Fibroblast of skin of back (primary cell): ENCODE measurements at places on chromosomes 2 and 18.

DNA sequence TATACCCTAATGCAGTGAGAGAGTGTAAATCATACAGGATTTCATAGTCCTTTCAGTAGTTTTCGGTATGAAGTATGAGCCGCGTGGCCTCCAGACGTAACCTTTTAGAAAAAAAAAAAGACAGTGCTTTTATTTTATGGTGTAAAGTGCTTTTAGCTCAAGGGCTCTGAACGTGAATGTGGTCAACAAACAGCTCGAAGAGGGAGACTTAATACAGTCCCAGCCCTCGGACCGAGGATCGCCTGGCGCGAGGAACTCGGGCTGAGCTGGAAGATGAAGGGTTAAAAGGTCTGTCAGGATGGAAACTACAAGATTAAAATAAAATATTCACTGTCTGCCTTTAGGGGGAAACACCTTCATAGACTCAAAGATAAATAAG is 4.0 kb upstream of the BCL11A start:
- no peak for DNase-seq

- DNase-seq: no peak
Measured at GRCh38 chr2:160968183-160968582, 192.0 kb upstream of the TANK start.

GRCh38 chr18:9705183-9705829 is 2.8 kb upstream of the RAB31 start:
- DNase-seq: peak; percentile 80

DNA sequence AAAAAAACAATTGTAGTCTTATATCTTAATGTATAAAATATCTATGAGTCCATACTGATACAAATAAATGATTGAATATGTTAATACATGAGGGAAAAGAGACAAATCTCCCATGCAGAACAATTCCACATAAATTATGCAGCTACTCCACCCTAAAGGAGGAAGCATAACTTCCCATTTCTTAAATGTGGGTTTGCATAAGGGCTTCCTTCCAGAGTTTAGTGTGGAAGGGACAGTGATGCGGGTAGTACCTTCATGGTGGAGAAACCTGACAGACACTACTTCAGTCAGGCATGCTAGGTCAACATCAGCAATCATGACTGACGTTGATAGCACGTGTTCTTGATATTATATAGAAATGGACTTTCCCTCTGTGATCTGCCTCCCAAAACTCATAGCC is 146.9 kb upstream of the STON1 start:
- no peak for DNase-seq

GRCh38 chr2:182229297-182229696 is 197.5 kb downstream of the PDE1A start:
- peak; percentile 21 for DNase-seq

DNA sequence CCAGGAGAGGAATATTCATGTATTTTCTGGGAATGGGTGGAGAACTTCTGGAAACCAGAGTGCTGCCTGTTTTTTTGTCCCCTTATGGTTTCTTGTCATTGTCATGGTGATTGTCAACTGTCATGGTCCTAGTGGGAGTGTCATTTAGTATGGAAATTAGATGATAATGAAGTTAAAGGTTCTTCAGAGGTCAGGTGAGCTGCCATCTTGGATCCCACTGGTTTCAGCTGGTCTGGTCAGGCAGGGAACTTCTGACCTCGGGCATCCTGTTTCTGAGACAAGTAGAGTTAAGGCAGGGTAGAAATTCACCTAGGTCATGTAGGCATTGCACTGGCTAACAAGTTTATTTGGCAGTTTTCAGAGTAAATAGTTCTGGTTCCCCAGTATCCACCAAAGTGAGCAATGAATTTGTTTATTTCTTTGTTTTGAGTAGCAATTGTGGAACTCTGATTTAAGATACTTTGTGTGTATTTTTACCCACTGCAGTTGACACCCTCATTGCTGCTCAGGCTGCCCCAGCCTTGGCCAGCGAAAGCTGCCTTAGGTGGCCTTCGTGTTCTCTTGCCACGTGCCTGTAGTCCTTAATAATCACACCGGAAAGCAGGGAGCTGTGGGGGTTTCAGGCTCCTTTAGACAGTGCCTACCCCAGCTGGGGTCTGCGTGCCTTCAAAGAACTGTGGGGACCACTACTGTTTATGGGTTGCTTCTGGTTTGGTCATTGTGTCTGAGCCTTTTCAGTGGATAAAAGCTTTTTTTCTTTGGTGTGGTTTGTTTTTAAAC is 48.7 kb downstream of the NCK2 start:
- DNase-seq: no peak

- DNase-seq: peak; percentile 73
Measured at GRCh38 chr2:33033606-33034081, 86.9 kb downstream of the LTBP1 start.

- DNase-seq: peak; percentile 96
Measured at GRCh38 chr2:177242121-177242987, 22.2 kb downstream of the NFE2L2 start.

DNA sequence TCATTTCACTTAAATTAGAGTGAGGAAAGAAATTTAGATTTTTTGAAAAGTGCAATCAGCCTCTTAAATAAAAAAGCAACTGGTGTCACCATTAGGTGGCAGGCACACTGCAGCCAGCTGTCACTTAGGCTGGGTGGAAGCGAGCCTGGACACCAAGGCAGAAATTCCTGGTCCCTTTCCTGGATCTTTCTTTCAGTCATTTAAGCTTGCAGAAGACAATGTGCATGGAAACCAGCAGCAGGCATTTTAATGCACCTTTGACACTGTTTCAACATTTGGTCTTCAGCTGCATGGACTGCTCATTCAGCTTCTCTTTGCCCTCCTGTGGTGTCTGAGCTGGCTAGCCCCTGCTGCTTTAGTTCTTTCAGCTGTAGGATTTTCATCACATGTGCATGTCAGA is 61.0 kb downstream of the AQP4 start:
- DNase-seq: no peak

DNA sequence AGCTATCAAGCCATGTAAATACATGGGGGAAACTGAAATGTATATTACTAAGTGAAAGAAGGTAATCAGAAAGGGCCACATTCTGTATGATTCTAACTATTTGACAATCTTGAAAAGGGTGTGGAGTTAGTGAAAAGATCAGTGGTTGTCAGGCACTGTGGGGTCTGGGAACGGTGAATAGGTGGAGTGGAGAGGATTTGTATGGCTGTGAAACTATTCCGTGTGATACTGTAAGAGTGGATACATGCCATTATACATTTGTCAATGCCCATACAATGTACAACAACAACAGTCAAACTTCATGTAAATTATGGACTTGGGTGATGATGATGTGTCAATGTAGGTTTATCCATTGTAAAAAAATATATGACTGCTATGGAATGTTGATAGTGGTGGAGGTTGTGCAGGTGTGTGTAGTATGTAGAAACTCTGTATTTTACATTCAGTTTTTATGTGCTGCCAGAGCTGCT is 1116.2 kb downstream of the SUCLG1 start:
- no peak for DNase-seq

DNA sequence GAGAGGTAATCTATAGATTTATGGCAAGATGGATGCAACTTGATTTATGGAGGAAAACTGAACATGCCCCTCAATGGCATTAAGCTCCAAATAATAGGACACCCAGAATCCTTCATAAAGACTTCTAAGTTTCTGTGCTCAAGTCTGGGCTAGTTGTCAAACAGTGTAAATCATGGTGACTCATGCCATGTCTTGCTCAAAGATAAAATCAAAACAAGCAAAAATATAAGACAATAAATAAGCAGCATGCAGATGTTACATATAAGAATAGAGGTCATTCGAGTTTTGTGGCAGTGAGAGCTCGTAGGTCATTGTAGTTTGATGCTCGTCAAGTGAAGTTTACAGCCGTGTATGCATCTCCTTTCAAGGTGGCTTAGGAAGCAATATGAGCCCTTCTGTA is 403.2 kb downstream of the THSD7B start:
- DNase-seq: peak; percentile 28

DNA sequence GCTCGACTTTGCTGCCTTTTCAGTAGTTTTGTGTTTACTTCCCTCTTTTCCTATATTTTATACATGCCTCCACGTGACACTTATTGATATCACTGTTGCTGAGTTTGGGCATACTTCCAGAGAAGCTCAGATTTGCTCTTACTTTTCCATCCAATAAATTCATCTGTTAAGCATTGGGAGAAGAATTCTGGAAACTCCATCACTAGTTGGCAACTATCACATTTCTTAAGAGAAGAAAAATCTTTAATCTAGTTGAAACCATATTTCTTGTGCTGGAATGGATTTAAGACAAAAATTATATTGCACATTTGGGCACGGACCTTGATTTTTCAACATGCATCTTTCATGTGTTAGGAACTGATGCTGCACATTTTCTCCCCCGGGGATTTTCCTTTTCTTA is 52.6 kb upstream of the CPO start:
- no peak for DNase-seq

DNA sequence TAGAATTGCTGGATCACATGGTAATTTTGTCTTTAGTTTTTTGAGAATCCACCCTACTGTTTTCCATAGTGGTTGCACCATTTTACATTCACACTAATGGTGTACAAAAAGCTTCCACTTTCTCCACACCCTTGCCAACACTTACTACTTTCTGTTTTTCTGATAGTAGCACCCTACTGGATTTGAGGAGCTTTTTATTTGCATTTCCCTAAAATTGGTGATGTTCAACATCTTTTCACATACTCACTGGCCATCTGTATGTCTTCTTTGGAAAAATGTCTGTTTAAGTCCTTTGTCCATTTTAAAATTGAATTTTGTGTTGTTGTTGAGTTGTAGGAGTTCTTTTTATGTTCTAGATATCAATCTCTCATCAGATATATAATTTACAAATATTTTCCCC is 3.5 kb downstream of the POLR1A start:
- no peak for DNase-seq

GRCh38 chr2:57181315-57182038 is 865.1 kb upstream of the VRK2 start:
- DNase-seq: peak; percentile 69

DNA sequence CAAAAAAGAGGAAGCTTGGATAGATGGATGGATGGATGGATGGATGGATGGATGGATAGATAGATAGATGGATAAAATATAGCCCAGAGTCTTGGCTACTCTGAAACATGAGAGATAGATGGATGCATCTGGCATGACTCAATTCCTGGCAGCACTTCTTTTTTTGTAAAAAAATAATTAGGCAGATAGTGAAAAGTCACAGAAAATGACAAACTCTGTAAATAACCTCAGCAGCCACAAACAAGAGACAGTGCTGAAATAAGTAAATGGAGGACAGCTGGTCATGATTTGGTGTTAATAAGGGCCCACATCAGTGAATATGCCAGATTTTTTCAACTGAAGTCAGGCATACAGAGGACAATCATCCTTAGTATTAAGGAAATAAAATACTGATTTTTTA is 585.0 kb upstream of the GCFC2 start:
- no peak for DNase-seq

GRCh38 chr2:46143429-46144132 is 153.6 kb upstream of the EPAS1 start:
- DNase-seq: no peak

DNA sequence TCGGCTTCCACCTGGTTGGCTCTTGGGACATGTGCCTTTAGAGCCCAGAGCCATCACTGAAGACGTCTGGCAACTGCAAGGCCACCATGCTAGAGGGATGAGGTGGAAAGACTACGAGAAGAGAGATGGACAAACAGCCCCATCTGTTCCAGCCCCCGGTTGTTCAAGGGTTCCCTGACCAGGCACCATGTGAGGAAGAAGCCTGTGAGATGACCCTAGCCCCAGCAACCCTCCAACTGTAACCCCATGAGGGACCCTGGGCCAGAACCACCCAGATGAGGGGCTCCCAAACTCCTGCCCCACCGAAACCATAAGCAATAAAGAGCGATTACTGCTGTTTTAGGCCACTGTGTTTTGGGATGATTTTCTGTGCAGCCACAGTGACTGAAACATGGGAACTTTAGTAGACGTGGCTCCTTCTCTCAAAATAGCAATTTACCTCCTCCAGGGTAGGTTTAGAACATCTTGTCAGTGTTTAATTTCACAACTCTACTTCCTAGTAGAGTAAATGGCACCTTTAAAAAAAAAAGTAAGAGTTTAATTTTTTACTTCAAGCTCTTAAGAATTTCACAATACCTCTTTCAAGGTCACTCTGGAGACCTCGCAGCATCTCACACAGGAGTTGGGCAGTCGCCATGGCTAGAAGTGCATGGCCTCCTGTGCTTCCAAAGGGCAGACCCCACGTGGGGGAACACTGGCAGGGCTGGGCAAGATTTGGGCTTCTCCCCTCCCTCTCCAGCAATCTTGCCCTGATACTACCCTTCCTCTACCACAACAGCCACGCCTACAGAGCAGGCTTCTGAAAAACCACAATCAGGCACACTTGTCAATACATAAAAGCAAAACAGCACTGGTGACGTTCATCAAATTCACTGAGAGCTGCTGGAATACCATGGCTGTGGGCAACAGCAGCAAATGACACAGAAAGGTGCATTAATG is 48.8 kb downstream of the TMEM163 start:
- no peak for DNase-seq

- DNase-seq: no peak
Measured at GRCh38 chr2:70668432-70668831, 99.6 kb downstream of the ADD2 start.

DNA sequence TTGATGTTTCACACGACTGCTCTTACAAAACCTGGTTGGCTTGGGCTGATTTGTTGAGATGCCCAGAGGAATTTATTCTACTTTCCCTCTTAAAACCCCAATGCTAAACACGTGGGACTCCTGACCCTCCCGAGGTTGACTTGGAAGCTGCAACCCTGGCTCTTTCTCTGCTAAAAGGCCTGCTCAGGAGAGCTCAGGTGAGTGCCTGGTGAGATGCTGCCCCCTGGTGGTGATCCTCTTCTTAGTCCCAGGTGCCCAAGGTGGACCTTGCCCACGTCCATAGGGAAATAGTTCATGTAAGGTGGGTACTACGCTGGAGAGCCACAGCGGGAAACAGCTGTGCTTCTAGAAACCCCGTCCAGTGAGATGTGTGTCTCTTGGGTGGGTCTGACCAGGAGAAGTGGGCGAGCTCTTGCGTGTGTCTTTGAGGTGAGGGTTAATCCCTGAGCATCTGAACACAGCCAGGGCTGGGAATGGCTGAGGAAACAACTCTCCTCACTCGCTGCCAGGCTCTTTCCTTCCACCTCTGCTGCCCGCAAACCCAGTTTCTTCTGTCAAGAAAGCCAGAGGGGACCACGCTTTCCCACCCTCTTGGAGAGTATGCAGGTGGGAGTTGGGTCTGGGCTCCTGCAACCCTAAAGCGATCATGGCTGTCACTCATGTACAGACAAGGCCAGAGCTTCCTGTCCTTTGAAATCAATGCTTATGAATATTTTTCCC is 25.5 kb upstream of the PXDN start:
- peak; percentile 46 for DNase-seq

GRCh38 chr18:46072959-46073358 is 899 bp upstream of the PSTPIP2 start:
- no peak for DNase-seq

GRCh38 chr18:363301-364085 is 95.6 kb upstream of the THOC1 start:
- peak; percentile 49 for DNase-seq

DNA sequence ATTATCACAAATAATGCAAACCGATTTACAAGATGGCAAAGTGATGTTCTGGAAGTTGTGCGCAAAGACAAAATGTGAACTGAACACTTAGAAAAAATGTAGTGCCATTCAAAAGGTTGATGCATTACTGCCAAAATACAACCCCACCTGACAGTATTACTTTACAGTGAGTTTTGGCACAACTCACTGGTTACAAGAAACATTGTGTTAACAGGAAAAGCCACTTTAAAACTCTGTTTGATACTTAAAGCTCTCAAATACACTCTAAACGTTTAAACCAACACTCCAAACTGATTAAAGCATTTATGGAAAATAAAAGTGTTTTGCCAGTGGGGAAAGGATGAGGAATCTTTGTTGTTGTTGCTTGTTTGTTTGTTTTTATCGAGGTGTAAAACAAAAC is 173.4 kb upstream of the SATB2 start:
- no peak for DNase-seq
